ENCODE measurements at places on chromosomes 1 and 21. TPM values are rescaled to one million over a fixed set of nuclear protein-coding genes. Genes with fewer than 3 reads are reported as not detected.

Gene HES3
- total RNA-seq: 49.7 TPM

Gene VWA5B1
- 1.0 TPM for total RNA-seq

DNA sequence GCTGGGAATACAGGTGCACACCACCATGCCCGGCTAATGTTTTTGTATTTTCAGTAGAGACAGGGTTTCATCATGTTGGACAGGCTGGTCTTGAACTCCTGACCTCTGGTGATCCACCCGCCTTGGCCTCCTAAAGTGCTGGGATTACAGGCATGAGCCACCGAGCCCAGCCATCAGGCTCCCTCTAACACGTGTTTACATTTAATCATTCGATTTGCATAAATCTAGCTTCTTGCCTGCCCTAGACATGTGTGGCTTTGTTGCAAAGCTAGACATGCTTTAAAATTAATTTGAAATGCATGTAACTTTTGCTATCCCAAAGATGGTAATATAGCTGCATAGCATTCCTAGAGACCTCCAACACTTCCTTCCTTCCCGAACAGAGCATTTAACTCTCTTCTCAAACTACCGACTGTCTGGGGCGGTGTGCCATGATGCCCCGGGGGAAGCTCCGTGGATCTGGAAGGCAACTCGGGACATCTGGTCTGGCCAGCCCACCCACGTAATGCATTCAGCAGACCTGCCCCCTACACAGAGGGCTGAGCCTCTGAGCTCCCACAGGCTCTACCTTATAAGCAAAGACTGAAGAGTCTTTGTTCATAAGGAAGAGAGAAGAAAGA is 34.6 kb upstream of the NID1 start:
- H3K27me3 ChIP-seq: no peaks in the 10 kb centered on the region
- no peak for DNase-seq
- no peak overlapping the region for H3K4me3 ChIP-seq
- no peaks in the 10 kb centered on the region for H3K36me3 ChIP-seq

GRCh38 chr1:41704196-41704595 is 214.5 kb downstream of the HIVEP3 start:
- no peak overlapping the region for H3K4me3 ChIP-seq
- no peaks in the 10 kb centered on the region for H3K4me1 ChIP-seq
- no peaks in the 10 kb centered on the region for H3K27me3 ChIP-seq
- no peak overlapping the region for H3K27ac ChIP-seq

DNA sequence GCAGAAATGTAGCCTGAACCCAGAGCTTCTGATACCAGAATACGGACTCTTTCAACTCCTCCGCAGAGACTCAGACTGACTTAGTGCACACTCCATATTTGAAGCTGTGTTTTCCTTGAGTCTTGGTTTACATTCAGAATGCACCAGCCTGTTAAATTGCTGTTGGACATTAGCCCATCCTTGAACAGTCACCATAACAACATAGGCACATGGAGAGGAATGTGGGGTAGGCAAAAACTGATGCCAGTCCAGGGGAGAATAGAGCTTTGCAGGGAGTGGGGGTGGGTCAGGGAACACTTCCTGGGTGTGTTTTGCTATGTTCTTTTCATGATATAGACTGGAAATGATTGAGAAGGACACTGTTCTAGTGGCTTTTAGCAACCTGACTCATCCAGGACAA is 76.3 kb upstream of the CACNA1E start:
- DNase-seq: no peak
- no peak overlapping the region for H3K4me3 ChIP-seq
- H3K27ac ChIP-seq: no peak overlapping the region
- H3K4me1 ChIP-seq: no peaks in the 10 kb centered on the region

- H3K36me3 ChIP-seq: no peaks in the 10 kb centered on the region
- no peaks in the 10 kb centered on the region for H3K4me1 ChIP-seq
- DNase-seq: no peak
- H3K4me3 ChIP-seq: no peak overlapping the region
- no peak overlapping the region for H3K27ac ChIP-seq
- no peaks in the 10 kb centered on the region for H3K27me3 ChIP-seq
Measured at GRCh38 chr1:180114396-180114945, 40.2 kb upstream of the QSOX1 start.

- peaks cover 16% of the 10 kb centered on the region for H3K4me1 ChIP-seq
- H3K36me3 ChIP-seq: no peaks in the 10 kb centered on the region
- DNase-seq: no peak
- H3K4me3 ChIP-seq: no peak overlapping the region
Measured at GRCh38 chr1:2544875-2545640, 11.1 kb upstream of the TNFRSF14 start.

GRCh38 chr1:192516776-192517297 is 58.7 kb upstream of the RGS1 start:
- H3K27ac ChIP-seq: no peak overlapping the region
- H3K4me3 ChIP-seq: no peak overlapping the region
- H3K27me3 ChIP-seq: no peaks in the 10 kb centered on the region
